ENCODE measurements at places on chromosomes 4 and X.

DNA sequence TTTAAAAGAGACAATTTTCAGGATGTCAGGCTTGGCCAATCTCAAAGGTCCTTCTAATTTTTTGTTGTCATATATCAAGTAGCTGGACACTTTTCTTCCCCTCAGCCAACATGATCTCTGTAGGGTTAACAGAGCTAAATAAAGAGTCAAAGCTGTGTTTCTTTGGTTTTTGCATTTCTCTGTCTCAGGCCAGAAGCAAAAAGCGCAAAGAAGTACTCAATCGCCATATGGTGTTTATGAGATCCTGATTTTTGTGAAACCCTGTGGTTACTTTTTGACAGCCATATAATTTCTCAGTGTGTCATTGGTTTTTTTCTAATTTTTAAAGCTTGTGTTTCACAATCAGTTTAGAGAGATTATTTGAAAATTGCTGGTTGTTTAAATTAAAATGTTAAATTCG, 111.9 kb downstream of the MAPK10 start:
- no peak for DNase-seq

GRCh38 chrX:40022421-40022820, 75.3 kb downstream of the BCOR start:
- no peak for DNase-seq

DNA sequence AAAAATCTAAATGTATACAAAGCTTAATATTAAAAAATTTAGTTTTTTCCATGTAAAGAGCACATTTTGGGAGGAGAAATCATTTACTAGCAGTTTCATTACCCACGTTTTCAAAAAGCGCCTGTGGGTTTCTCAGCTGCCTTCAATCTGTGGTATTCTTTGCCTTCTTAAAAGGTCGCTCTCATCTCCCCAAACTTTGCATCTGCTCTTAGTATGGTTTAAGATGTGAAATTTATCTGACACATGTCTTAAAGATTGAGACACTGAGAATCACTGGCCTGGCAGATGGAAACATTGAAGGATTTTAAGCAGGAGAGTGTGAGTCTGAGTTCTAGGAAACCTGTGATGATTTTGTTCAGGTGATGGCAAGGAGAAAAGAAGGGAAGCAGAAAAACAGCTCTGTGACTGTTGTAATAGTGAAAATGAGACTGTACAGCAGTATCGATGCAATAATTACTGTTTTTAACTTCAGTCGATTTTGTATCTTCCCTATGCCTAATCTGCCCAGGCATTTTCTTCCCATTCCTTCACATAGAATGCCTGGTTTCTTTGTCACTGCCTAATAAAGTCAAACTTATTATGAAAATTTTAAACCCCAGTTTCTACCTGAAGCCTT, 75.9 kb downstream of the PAQR3 start:
- DNase-seq = no peak

DNA sequence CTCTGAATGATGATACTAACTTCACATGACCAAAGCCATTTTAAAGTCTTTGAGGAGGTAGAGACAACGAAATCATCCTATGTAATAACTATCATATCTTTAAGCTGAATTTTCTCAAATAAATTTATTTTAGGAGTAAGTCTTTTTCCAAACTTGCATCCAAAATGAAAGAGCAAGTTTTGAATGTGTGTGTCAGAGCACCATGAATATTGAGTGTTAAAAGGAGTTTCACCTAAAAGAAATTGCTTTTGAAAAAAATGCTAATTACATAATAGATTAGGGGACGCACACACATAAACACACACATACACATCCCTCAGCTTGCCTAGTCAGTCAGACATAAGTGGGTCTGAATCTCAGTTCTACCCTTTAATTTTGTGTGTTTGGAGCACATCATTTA, 1.9 kb downstream of the ANK2 start:
- DNase-seq = no peak

DNA sequence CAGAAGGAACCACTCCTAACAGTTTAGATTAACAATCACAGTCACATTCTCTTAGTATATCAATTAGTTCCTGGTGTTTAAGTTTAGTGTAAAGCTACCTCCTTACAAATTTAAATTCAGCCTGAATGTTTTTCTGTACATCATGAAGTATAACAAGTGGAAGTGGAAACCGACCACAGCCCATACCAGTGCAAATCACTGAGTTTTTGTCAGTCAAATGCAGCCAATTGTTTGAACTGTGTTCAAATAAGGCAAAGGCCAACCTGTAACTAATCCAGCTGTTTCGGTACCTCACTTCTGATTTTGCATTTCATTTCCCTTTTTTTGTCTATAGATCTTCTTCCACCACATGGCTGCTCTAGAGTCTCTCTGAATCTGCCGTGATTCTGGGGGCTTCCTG, 1215.3 kb downstream of the PCDH18 start:
- DNase-seq = no peak

- DNase-seq = peak; percentile 59
Measured at GRCh38 chr4:183588169-183588675, 70.8 kb downstream of the RWDD4 start.

DNA sequence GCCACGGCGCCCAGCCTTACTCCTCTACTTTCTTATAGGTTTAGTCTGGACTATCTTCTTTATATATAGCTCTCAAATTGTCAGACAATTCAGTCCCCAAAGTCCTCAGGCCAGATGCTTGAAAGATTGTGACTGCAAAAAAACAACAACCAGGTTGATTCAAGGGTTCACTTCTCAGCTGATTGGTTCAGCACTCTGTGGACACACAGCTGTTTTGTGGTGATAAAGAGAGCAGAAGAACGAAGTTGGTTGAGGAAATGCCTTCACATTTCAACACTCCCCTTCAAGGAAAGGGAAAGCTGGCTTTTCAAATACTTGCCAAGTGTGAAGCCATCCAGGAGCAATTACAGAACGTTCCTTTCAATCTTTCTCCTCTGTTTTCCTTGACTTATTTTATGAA, 166.8 kb downstream of the SHROOM3 start:
- peak; percentile 72 for DNase-seq

DNA sequence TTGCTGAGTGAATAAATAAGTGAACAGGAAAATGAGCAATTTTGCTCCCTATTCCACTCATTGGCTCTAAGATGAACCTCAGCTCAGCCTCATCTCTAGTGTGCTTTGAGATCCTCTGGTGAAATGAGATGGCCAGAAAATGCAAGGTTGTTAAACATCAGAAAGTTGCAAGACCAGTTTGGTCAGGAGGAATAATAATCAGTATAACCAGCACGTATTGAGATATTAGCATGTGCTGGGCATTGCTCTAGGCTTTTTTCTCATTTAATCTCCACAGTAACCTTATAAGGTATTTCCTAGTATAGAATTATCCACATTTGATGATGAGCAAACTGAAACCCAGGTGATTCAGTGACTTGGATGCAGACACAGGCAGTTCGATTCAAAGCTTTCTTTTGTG, 110.5 kb upstream of the PAK3 start:
- DNase-seq = no peak

- no peak for DNase-seq
Measured at GRCh38 chr4:70504733-70505132, 13.6 kb upstream of the AMTN start.

GRCh38 chr4:79584902-79585301, 176.9 kb upstream of the GK2 start:
- DNase-seq = no peak

- DNase-seq = no peak
Measured at GRCh38 chr4:62495032-62495431, 1294.9 kb downstream of the ADGRL3 start.

DNA sequence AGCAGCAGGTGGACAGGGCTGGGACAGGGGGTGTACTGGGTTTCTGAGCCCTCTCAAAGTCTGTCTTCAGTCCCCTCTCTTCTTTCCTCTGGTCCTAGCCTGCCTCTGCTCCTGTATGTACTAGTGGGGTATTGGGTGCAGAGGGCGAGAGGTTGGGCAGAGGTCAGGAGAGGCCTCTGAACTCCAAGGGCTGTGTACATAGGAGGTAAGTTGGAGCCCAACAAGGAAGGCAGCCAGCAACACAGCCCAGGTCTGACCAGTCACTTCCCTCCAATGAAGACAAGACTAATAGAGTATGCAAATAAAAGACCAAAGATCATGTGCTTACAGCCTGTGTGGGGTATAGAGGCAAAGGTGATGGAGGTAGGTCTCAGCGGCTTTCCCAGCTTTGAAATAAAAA, at the start of gene PFKFB1:
PFKFB1 (minus strand) TSS at position 90 of the 400 bp plus-strand sequence. CDS start 181 bp downstream, outside the sequence.
- DNase-seq = no peak

DNA sequence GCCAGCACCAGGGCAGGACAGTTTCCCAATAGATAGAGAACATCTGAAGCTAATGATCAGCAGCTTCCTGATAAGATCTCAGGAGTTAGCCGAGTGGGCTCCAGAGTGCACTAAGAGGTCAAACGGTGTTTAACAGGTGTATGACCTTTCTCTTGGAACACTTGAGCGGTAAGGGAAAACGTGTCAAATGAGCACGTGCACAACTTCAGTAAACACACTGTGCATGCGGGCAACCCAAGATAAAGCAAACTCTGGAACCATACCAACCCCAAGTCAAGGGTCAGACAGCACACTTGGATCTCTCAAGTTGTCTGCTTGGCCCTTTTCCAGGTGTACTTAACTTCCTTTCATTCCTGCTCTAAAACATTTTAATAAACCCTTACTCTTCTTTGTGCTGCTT, 1941.5 kb upstream of the PCDH10 start:
- no peak for DNase-seq

GRCh38 chrX:70592091-70592490, 147.5 kb downstream of the DLG3 start:
- peak; percentile 28 for DNase-seq

- no peak for DNase-seq
Measured at GRCh38 chrX:35785075-35785474, 13.1 kb upstream of the MAGEB16 start.

- DNase-seq = peak; percentile 68
Measured at GRCh38 chr4:27048429-27049238, 188.0 kb downstream of the STIM2 start.

- DNase-seq = no peak
Measured at GRCh38 chr4:122170775-122171174, 18.6 kb downstream of the BLTP1 start.

DNA sequence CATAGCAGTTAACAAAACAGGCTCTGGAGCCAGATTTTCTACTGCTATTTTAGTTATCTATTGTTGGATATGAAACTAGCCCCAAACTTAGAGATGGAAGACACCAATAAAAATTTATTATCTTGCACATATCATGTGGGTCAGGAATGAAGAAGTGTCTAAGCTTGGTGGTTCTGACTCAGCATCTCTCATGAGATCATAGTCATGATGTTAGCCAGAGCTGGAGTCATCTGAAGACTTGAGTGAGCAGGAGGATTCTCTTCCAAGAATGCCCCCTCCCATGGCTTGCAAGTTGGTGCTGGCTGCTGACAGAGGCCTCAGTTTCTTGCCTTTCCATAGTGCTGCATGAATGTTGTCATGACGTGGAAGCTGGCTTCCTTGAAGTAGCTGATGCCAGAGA, 68.2 kb upstream of the TAPT1 start:
- peak; percentile 47 for DNase-seq

GRCh38 chrX:122579526-122579925, 604.6 kb upstream of the GRIA3 start:
- no peak for DNase-seq

DNA sequence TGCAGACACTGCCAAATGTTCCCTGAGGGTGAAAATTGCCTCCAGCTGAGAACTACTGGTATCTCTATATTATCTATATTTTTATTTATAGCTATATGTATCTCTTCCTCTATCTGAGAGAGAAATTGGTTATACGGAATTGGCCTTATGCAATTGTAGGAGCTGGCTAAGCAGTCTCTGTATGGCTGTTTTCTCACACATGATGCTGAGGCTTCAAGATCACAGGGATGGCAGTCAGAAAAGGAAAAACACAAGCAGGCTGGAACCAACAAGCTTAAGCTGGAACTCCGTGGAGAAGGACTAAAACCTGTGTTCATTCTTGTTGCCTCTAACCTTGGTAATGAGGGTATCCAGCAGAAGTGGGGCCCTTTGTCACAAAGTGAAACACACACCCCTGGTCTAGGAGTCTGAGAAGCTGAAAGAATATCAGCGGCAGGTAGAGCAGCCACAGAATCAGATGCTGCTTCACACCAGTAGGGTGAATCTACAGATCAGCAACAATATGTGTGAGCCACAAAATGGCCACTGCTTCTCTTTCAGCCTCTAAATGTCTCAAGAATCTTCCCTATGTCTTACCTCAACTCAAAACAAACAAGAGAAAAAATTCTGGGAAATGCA, 166.5 kb upstream of the PPP1R2C start:
- DNase-seq = no peak

GRCh38 chr4:8818063-8818881, 53.4 kb downstream of the HMX1 start:
- no peak for DNase-seq

- DNase-seq = no peak
Measured at GRCh38 chrX:17470136-17470535, 95.1 kb downstream of the NHS start.

GRCh38 chr4:165873298-165874071, 448 bp downstream of the TLL1 start:
- DNase-seq = peak; percentile 73

GRCh38 chr4:164648849-164649212, 105.1 kb upstream of the SMIM31 start:
- no peak for DNase-seq

DNA sequence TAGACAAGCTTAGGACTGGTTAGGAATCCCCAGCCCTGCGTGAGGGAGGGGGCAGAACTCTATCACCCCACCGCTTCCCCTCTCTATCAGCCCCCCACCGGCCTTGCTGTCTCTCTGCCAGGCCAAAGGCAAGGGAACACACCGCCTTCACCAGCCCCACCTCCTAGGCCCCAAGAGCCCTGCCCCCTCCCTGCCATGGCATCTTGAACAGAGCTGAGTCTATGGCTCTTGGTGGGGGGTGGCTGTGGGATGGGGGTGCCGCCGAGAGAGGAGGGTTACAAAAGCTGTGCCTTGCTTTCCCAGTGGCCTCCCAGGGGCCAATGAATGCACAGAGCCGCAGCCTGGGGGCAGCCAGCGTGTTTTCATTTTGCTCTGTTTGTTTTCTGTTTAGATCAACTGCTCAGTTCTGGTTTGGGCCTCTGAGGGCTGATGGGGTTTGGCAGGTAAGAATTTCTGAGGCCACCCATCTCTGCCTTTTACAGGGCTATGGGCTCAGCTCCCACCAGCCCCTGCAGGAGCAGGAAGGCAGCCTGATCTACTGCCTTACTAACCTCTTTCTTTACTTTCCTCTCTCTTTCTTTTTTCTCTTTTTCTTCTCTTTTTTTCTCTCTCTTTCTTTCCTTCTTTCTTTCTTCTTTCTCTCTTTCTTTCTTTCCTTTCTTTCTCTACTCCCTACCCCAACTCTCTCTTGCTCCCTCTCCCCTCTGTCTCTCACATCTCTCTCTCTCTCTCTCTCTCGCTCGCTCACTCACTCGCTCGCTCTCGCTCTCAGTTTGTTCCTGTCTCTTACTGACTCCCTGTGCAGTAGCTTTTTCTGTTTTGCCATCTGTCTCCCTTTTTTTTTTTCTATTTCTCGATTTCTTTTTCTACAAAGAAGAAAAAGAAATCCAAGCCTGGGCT, 128.3 kb downstream of the PJA1 start:
- no peak for DNase-seq

- DNase-seq = peak; percentile 59
Measured at GRCh38 chrX:2692221-2693112, 1.4 kb downstream of the CD99 start.

DNA sequence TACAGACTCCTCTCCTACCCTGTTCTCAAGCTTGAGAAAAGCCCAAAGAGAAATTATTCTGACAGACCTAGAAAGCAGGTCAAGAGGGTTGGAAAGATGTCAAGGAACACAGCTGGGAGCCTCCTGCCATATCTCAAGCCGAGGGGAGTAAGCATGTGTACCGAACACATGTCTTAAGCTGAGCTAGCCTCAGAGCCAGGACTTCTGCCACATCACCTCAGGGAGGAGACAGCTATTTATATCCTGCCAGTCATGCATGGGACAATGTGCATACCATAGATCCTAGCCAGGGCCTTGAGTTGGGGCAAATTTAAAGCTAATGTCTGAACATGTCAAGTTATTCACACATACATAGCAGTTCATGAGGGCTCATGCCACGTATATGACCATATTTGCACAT, 11.8 kb downstream of the TMEM31 start:
- DNase-seq = peak; percentile 19

Data from GM03348 (cell line).